ENCODE measurements at places on chromosomes 16 and 17.

DNA sequence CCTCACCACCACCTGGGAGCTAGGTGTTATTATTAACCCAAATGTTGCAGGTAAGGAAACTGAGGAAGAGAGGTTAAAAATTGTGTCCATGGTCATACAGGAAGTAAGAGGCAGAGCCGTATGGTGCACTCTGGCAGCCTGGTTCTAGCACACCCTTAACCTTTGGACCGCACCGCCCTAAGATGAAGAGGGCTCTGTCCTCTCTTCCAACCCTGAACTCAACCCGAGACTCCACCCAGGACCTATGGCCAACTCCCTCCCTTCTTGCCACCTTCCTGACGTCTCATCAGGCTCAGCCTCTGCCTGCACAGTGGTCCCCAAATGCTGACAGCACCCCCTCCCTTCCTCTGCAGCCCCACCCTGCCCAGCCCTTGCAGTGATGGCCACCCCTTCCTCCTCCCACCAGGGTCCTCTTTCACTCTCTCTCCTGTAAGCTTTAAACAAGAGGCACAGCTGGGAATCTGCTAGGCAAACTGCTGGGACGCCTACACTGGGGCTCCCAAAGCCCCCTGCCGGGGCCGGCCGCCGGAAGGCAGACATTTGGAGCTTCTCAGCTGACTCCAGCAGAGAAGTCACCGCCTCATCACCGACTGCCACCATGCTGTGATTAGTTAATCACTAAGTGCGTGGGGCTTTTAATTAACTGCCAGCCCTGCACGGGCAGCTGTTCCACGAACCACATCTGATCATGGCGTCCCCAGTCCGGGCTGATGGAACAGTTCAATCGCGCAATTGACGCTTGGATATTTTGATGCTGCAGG is 16.7 kb upstream of the C16orf78 start:
- peak; percentile 65 for DNase-seq

- no peak for DNase-seq
Observed at GRCh38 chr17:82875407-82875856, 35.6 kb upstream of the ZNF750 start.

- DNase-seq: no peak
Observed at GRCh38 chr16:89376812-89377452, 113.4 kb downstream of the ANKRD11 start.

GRCh38 chr17:40886090-40886489 is 1.0 kb upstream of the KRT20 start:
- DNase-seq: no peak

GRCh38 chr16:66459878-66460277 is 32.8 kb downstream of the BEAN1 start:
- no peak for DNase-seq

GRCh38 chr16:57390636-57391295 is 13.8 kb upstream of the CCL17 start:
- DNase-seq: no peak

- DNase-seq: no peak
Observed at GRCh38 chr17:75078284-75079022, 9.3 kb upstream of the SLC16A5 start.

DNA sequence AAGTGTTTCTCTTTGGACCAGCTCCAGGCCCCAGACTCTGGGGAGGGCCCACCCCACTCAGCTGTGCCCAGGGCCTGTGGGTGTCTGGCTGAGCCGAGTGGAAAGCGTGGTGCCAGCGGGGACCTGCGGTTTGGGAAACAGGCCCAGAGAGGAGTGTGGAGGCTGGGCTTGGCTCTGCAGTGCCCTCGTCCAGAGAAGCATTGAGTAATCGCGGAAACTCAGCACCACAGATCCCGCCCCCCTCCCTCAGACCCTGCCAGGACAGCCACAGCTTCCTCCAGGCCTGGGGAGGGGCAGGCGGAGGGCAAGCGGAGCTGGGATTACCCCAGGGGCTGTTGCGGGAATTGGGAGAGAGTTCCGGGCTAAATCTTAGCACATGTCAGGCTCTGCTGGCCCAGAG is 14.6 kb upstream of the PITPNA start:
- DNase-seq: no peak

GRCh38 chr16:12060751-12061150 is 84.2 kb downstream of the SNX29 start:
- DNase-seq: no peak

DNA sequence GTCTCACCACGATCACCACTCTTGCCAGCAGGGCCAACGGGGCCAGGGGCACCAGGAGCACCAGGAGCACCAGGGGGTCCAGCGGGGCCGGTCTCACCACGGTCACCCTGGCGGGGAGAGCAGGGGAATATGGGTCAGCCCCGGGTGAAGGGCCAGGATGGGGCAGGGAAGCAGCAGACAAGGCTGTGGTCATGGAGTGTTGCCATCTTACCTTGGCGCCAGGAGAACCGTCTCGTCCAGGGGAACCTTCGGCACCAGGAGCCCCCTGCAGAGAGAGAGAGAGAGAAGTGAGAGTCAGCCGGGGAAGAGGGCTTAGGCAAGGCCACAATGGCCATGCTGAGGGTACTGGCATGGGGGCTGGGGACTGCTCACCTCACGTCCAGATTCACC is 12.9 kb downstream of the COL1A1 start:
- no peak for DNase-seq

DNA sequence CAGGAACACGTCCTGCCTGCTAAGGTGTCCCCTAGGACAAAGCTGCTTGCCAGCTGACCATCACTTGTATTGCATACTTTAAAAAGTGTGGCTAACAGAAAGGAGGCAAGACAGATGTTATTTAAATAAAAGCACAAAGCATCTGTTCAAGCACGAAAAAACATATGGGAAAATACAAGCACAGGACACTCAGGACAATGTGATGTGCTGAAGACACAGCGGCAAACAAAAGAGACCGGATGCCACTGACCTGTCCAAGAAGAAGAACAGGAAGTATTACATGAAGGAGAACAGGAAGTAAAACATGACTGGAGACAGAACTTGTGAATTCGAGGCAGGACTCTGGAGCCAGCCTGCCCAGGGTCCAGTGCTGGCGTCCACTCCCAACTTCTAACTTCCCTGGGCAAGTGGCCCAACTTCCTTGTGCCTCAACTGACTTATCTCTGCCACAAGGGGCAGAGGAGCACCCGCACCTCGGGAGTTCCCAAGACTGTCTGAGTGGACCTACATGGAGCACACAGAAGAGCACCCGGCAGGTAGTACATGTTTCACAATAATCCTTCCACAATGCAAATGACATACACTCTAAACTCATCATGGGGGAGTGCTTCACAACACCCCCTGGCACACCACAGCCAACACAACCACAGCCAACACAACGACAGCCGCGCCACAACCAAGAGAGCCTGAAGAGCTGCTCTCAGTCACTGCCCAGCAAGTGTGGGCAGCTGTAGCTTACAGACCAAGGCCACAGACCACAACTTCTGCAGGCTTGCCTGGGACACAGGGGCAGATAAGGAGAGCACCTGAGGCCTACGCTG is 36.6 kb downstream of the ANKRD11 start:
- no peak for DNase-seq

- DNase-seq: no peak
Observed at GRCh38 chr16:48153774-48154173, 2.0 kb downstream of the ABCC12 start.

DNA sequence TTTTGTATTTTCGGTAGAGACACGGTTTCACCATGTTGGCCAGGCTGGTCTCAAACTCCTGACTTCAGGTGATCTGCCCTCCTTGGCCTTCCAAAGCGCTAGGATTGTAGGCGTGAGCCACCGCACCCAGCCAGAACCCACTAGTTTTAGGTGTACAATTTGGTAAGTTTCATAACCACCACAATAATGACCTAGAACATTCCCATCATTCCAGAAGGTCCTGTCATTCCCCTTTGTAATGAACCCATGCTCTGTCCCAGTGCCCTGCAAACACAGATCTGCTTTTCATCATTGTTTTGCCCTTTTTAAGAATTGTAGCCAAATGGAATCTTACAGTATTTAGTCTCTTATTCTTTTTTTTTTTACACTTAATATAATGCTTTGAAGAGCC is 35.6 kb upstream of the IRF8 start:
- DNase-seq: no peak

- DNase-seq: no peak
Observed at GRCh38 chr16:4687946-4688673, 5.3 kb upstream of the NUDT16L1 start.

- DNase-seq: no peak
Observed at GRCh38 chr17:69450918-69451317, 36.4 kb downstream of the MAP2K6 start.

DNA sequence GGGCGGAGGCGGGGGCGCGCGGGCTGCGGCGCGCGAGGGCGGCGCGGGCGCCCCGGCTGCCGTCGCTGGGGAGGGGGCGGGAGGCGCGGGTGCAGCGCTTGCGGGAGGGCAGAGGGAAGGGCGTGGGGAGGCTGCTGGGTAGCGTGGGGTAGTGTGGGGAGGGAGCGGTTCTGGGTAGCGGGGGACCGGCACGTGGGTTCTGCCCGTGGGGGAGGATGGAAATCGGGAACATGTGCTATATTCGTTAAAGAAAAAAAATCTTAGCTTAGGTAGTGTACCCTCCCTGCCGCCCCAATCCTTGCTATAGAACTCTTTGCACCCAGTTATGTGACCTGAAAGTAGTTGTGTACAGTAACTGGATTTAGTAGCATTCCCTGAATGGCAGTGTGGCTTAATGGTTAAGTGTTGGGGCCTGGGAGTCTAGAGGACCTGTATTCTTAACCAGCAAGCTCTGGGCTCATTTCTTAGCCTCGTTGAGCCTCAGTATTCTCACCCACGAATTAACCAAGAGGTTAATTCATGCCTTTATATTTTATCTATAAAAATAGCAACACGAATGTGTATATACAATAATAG is 646 bp downstream of the RABEP1 start:
- DNase-seq: no peak

DNA sequence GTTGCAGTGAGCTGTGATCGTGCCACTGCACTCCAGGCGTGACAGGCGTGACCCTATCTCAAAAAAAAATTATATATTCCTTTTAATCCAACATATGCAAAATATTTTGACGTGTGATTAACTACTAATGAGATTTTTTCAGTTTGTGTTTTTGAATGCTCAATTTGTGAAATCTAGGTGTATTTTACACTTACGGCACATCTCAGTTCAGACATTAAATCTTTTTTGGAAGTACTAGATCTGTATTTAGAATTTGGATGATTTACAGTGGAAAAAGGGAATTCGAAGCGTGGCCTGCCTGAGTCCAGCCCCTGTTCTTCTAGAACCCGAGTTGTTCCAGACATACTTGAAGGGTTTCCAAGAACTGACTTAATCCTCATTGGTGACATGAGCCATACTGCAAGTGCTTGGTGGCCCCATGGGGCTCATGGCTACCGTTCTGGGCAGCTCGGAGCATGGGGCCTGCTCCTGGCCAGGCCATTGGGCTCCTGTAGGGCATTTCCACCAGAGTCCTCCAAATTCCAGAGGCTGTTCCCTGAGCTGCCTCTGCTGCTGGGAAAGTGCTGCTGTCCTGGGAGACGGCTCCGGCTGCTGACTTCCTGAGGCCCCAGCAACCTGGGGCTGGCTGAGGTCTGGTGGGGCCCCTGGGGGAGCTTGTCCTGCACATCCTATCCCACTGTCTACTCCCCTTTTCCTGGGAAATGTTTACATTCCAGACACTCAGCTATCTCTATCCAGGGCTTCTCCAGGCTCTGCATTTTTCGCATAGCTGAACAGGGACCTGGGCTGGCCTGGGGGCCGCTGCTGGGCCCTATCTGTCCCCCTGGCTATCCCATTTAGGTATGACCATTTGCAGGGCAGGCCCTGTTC is 27.2 kb downstream of the LLGL2 start:
- no peak for DNase-seq

DNA sequence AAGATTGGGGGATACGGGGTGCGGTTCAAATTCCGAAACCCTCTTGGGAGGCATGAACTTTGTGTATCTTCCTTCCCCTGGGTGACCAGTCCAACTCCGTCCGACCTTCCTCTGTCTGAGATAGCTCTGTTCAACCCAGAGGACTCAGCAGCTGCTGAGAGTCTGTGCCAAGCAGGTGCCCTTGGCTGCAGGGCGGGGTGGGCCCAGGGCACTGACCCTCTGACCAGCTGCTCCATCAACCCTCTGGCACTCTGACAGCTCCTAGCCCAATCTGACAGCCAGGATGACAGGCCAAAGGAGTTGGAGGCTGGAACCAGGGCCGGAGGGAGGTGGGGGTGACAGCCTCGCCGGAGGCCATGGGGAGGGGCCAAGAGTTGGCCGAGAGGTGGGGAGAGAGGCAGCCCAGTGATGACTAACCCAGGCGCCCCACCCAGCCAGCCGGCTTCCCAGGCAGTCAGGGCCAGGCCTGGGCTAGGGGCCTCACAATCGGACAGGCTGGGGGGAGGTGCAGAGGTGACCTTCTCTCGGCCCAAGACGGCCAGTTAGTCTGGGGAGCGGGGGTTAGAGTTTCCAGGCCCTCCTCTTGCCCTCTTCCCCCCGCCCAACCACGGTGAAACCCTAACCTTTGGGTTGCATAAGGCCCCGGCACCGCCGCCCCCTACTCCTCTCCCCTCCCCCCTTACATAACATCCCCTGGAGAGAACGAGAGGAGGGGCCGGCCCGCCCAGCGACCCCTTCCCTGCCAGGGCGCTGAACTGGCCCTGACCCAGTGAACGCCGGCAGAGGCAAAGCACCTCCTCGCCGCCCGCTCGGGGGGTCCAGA is 5.0 kb upstream of the TLCD2 start:
- no peak for DNase-seq

GRCh38 chr17:13114601-13115031 is 96.8 kb upstream of the ELAC2 start:
- DNase-seq: no peak

DNA sequence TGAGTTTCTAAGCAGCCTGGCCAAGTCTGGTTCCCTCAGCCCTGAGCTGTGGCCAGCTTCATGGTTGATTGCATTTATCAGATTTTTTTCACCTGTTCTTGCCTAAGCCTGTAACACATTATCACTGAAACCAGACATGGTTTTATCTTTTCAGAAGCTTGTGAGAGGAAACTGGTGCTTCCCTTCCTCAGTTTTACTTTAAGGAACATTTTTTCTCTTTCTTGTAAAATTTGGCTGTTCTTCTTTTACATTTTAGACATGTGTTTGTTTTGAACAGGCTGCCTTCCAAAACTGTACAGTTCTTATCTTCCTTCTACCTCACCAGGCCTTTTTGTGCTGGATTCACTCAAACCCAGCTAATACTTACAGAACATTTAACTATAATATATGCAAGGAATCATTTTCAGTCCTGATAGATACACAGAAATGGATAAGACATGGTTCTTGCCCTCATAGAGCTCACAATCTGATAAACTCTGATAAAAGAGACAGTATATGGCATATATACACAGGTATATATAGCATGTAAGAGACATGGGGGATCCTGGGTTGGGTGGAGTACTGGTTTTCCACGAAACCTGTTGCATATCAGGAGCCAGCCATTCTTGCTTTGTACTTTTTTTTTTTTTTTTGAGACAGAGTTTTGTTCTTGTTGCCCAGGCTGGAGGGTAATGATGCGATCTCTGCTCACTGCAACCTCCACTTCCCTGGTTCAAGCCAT is 44.5 kb downstream of the ZNRF1 start:
- DNase-seq: no peak

DNA sequence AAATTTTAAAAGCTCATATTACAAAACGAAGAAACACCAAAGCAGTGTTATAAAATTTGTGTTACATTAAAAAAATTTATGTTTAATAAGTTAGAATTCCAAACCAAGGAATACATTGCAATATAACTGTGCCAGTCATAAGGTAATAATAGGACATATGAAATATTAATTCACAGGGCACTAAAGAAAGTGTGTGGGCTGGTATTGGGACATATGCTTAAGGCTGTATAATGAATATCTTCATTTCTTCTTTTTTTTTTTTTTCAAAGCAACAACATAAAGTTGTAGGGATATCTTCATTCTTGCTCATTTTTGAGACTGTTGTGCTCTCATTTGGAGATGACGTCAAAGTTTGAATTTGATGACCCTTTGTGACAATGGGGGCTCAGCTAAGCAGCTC is 17.5 kb upstream of the FBXO47 start:
- DNase-seq: no peak
